ENCODE measurements at places on chromosomes 11 and 22.

DNA sequence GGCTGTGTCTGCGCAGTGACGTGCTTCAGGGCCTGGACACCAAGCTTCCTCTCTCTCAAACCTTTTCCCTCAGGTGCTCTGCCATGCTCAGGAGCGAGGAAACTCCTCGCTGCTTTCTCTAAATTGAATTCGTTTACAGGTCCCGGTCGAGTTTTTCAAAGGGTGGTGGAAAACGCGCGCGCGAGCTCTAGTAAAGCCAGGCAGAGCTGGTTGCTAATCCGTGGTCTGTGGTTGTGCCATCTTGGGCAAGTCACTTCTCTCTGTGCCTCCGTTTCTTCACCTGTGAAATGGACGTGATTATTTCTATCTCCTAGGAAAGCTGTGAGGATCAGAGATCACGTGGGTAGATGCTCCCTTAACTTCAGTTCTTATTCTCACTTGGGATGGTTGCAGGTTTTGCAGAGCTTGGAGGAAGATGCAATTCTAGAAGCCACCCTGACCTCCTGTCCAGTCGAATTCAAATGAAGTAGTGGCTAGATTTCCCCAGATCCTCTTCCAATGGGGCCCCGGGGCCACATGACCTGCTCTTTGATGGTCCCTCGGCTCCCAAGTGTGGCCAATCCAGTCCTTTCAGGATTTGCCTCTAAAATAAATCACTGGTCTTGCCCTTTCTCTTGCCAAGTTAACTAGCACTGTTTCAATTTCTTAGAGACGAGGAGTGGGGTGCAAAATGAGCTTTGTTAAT lies 10.5 kb upstream of the ALX4 start:
- no peak for DNase-seq

DNA sequence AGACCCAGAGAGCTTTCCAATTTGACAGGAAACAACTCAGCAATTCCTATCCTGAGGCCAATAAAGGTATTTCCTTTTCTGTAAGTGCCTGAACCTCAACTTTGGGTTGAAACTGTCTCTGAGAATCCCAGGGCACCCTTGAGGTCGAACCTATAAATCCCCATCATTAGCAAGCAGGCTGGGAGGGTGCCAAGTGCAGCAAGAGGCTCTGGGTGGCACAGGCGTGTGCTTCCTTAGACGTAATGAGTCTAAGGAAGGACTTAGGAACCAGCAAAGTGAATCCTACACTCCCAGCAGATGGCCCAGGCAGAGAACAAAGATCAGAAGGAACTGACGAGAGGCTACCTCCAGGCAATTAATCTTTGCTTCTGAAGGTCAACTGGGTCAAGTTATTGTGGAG lies 234.3 kb upstream of the NARS2 start:
- DNase-seq = peak; percentile 70

- DNase-seq = peak; percentile 86
Observed at GRCh38 chr11:105046898-105047579, 1.9 kb upstream of the CARD16 start.

- peak; percentile 92 for DNase-seq
Observed at GRCh38 chr11:88414385-88414861, 76.9 kb upstream of the CTSC start.

DNA sequence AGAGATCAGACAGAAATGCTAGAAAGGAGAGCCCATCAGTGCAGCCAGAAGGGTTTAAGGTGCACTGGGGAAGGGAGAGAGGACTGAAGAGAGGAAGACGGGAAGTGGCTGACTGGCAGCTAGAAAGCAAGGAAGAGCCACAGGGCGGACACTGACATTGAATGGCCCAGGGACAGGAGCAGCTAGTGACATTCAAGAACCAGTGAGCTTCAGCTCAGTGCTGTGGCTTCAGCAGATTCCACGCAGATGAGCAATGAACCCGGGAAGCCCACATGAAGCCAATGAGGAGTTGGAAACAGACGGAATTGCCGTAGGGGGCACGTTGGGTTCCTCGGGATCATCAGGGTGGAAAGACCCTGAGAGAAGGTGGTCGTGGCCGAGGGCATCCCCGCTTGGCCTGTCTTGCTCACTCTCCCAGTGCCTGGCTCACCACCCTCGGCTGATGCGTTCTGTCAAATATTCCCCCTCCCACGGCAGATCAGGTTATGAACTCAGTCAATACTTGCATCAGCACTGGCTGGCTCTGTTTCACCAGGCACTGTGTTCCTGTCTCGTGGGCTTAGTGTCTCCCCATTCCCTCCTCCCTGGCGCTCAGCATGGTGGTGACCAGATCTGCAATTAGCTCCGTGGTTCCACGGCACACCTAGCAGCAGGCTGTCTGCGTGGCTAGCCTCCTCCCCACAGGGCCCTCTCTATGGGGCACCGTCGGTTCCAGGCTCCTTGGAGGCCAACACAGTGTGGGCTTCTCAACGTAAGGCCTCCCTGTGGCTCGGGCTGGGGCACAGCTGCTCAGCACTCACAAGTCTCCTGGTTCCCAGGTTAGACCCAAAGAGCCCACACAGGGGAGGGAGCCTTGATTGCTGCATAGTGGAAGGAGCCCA lies 145.5 kb downstream of the TRIM29 start:
- no peak for DNase-seq

Data from lung microvascular endothelial cell (primary cell).